ENCODE measurements at places on chromosomes 2 and 18.

DNA sequence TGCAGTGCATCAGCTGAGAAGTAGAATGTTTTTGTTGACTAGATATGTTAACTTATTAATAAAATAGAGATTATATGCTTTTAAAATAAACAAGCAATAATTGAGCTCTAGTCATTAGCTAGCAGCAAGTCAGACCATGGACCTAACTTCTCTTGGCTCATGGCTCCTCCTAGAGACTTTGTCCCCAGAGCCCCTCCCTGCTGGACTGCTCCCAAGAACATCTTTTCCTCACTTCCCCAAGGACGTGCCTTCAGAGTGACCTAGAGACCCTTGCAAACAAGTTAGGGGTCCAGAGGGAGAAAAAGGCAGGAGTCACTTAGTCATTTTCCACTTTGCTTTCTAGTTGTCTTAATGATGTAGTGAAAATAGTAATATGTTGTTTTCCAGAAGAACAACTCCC lies 312.5 kb upstream of the NRP2 start:
- no peak for DNase-seq

DNA sequence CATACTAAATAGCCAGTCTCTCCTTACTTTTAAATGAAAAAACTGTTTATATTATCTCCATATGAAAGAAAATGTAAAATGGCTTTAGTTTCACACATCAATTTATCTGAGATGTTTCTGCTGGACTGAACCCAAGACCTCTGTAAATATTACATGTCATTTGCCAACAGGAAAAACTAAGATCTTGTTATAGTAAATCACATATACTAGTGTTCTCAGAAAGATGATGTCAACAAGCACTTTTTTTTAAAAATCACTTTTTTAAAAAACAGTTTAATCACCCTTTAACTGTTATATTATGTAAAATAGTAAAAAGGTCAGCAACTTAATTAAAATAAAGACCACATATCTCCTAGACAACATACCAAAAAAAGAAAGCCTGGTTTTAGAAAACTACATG lies 46.3 kb downstream of the PTPN2 start:
- DNase-seq: no peak

DNA sequence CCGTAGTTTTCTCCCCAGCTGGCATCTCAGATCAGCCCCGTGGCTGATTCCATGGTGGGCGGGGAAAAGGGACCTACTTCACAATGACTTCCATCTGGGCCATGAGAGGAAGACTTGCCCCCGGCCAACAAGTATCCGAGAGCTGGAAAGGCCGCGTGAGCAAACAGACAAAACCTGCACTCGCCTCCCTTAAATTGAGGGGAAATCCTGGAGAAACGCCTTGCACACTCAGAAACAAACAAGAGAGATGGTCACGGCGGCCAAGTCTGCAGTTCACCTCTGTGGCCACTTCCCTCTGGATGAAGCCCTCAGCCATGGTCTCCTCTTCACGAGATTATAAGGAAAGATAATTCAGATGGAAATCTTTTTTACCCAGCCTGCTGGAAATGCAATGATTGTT lies 39.4 kb upstream of the TPO start:
- DNase-seq: no peak

DNA sequence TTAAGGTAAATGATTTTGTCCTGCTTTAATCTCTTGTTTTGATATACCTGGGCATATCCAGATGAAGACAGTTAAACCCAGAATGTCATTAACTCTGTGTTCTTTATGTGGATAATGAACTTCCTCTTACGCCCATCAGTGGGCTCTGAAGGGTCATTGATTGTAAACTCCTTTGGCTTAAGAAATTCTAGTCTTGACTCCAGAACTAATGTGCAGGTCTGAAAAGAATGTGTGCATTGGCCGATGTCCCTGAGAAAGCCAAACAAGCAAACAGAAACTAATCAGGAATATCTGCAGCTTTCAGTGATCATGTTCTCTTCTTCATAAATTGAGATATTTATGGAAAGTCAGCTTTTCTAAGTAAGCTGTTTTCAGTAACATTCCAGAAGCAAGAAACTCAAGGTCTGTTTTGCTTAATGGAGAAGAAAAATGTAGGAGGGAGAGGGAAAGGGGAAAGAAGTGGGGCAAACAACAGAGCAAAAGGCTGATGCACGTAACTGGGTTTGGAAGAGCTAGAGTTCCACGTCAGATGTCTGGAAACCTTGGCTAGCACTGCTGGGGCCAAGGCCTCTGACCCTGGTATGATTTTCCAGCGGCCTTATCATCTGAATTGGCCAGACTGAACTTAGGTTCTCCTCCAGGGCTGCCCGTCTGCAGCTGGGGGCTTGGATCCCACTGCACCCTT lies 61.3 kb upstream of the FHL2 start:
- DNase-seq: no peak

DNA sequence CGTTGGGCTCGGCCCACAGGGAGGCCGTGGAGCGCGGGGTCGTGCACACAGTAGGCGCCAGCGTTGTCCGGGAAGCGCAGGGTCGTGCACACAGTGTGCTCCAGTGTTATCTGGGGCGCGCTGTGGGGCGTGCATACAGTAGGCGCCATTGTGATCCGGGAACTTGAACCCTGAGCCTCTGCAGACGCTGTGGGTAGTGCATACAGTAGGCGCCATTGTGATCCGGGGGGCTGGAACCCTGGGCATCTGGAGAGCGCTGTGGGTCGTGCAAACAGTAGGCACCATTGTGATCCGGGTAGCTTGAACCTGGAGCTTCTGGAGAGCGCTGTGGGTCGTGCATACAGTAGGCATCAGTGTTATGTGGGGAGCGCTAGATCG lies 793 bp downstream of the ZNF236 start:
- no peak for DNase-seq

- no peak for DNase-seq
Observed at GRCh38 chr2:85600951-85601770, 1.3 kb downstream of the TMEM150A start.

GRCh38 chr18:4450065-4450658 lies 4.9 kb downstream of the DLGAP1 start:
- DNase-seq: peak; percentile 83

- DNase-seq: no peak
Observed at GRCh38 chr2:111007757-111008688, 112.7 kb upstream of the BCL2L11 start.

DNA sequence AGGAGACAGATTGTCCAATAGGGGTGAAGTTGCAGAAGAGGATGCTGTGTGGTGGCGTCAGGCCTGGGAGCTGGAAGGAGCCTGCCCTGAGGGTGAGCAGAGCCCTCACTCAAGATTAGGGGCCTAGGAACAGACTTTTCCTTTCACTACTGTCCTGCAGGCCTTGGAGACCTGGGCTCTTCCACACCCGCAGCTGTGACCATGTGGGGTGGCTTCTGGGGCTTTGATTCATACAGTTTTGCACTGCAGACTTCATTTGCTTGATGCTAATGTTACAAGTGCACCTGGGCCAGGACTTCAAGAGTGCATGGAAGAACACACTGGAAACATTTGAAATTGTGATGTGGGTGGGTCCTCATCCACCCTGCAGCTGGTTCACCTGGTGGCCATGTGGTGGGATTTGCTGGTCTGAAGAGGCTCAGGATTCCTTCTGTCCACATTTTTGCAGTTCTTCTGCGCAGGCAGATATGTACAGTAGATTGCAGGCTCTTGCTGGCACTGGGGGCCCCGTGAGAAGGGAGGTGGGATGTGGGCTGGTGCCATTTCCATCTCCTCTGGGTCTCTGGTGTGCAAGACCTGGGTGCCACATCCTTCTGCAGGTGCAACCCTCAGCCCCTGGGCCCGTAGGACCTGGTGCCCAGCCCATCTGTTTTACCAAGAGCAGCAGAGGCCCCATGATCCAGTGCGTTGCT lies 9.9 kb downstream of the GLI2 start:
- DNase-seq: no peak

DNA sequence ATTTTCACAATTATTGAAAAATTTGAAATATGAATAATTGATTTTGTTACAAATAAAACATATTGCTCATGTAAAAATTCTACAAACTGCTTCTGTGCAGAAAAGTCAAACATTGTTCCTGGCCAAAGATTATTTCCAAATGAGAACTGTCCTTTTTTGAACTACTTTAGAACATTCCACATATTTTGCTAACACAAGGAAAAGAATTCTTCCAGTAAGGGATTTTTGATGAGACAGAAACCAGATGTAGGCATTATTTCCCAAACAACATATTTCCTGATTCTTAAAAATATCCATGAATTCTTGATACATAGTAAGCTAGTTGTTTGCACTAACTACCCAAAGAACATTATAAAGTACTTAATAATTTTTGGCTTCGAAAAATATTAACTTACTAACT lies 715.2 kb downstream of the CCDC85A start:
- DNase-seq: no peak

DNA sequence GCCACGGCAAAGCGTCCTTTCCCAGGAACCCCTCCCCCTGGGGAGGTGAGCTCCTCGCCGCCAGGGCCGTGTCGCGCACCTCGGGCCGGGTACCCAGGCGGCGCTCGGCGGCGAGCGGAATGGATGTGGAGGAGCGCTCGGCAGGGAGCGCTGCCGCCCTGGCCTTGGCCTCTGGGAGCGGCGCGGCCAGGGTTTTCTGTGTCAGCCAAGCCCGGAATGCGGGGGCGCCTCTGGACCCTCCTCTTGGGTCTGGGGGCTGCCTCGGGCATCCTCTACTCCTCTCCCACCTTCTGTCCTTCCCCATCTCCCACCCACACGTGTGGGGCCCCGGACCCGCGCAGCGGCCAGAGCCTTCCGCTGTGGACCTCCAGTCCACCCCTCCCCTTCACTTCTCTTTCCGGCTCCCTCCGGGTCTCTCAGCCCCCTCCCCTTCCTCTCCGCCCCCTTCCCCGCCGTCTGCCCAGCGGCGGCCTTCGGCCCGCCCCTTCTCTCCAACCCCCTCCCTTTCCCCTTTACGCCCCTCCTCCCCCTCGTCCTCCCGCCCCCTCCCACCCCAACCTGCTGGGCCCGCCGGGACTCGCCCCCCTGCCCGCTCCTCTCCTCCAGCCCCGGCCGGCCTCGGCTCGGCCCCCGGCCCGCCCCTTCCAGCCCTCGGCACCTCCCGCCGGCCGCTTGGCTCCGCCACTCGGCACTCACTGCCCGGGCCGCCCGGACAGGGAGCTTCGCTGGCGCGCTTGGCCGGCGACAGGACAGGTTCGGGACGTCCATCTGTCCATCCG lies at the start of gene MERTK:
MERTK (plus strand) TSS at position 684 of the 779 bp plus-strand sequence. CDS start 129 bp downstream, outside the sequence.
- no peak for DNase-seq

- no peak for DNase-seq
Observed at GRCh38 chr2:110742412-110742811, 10.0 kb downstream of the ACOXL start.

DNA sequence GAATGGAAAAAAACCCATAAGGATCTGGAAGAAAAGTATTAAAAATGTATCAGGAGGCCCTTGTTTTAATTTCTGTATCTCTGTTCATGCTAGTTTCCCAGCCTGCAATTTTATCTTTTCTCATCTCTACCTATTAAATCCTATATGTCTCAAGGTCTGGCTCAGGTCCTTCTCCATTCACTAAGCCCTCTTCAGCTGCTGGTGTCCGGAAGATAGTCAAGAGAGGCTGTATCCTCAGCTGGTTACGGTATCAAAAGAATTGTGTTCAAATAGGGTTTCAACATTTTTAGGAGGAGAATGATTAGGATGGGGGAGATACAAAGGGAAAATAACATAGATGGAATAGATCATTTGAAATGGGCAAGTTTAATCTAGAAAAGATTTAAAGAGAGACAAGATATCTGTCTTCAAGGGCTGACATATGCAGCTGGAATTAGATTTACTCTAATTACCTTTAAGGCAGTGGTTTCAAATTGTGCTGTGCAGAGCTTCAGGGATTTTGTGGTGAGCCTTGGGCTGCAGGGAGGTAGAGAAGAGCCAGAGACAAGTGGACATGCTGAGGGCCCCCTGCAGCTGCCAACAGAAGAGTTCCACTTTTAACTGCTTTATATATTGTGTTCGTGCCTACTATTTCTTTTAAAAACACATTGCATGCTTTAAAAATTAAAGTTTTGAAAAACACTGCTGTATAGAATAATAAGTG lies 24.1 kb downstream of the GREB1L start:
- DNase-seq: peak; percentile 14

DNA sequence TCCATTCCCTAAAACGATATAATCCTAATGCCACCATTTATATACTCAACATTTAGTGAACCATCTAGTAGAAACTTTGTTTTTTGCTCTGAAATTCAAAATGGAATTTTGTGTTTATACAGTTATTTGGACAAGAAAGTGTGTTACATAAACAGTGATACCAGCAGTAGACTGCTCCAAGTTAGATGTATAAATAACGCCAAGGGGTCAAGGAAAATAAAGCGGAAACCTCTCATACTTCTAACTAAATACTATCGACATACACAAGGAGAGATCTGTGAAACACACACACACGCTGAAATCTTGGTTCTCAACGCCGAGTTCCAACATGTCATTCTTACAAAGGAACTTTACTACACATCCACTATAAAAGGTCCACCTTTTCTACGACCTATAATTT lies 1.2 kb downstream of the TXNL1 start:
- no peak for DNase-seq

DNA sequence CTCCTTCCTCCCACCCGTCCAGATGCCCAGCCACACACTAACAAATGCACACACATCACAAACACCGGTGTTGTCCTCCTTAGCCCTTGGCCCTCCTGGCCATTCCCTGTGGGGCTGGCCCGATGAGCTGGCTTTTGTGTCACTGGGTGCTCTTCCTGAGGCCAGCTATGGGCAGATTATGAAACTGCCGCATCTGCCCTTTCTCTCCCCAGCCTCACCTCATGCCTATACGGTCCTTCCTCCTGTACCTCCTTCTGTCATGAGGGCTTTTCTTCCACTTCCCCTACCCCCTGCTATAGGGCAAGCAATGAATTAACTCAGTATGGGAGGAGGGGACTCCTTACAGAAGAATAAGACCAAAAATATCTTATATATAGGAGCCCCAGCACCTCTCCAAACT lies 10.3 kb upstream of the INO80C start:
- no peak for DNase-seq

- DNase-seq: no peak
Observed at GRCh38 chr2:84904151-84904550, 1.3 kb upstream of the TMSB10 start.

DNA sequence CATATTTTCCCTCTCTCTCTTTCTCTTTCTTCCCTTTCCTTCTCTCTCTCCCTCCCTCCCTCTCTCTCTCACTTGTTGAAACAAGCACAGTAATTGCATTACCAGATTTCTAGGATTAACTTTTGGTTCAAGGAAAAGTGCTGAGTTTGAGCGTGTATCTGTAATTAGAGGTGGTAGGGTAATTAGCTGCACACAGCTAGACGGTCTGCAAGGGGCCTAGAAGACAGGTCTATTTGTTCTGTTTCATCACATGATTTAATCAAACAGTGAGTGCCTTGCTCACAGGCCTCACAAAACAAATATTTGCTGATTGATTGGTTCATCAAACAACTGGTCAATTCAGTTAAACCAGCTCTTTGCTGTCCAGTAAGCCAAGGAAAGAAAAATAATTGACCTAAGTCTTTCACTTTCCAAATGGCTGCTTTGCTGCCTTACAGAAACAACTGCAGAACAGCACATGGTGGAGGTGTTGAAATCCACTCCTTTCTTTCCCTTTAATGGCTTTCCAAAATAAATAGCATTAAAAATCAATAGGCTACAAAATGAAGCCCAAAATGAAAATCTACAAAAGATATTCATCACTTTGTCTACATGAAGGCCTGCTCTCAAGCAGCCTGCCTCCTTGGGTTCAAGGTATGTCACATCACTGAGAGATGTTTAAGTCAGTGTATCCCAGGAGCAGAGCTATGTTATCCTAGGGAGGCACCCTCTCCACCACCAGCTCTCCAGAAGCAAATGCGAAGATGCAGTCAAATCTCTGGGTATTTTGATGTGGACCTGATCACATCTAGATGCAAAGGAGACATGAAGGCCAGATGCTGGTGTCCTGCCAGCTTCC lies 264.4 kb upstream of the SIX2 start:
- DNase-seq: peak; percentile 37
